GM04504 (cell line): ENCODE measurements at places on chromosomes 4 and X.

- DNase-seq, result no peak
Measured at GRCh38 chr4:27024805-27025204, 164.2 kb downstream of the STIM2 start.

DNA sequence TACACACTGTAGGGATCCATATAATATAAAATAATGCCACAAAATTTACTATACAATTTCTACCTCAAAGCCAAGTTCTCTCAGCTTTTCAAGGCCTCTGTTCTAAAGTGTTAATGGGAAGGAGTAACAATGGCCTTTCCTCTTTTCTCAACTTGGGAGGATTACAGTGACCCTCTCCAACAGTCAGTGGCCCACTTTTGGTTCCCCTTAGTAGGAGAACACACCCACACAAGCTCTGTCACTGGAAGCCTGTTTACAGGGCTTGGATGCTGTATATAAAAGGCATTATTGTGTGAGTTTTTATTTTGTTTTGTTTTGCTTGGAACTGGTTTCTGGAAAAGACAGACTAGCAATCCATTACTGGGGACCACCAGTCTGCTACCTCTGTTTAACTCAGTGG is 1.8 kb downstream of the ARHGEF6 start:
- no peak for DNase-seq

DNA sequence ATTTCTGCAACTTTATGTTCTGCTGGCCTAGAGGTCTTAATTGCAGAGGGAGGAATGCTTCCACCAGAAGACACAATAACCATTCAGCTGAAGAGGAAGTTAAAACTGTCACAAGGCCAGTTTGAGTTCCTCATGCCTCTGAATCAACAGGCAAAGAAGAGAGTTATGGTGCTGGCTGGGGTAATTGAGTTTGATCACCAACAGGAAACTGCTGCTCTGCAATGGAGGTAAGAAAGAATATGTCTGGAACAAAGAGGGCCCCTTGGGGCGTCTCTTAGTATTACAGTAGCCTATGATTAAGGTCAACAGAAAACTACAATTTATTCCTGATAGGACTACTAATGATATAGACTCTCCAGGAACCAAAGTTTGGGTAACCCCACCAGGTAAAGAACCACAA is 744.0 kb downstream of the FSTL5 start:
- DNase-seq, result no peak

- peak; percentile 65 for DNase-seq
Measured at GRCh38 chr4:8315435-8316250, 46.1 kb downstream of the HTRA3 start.

DNA sequence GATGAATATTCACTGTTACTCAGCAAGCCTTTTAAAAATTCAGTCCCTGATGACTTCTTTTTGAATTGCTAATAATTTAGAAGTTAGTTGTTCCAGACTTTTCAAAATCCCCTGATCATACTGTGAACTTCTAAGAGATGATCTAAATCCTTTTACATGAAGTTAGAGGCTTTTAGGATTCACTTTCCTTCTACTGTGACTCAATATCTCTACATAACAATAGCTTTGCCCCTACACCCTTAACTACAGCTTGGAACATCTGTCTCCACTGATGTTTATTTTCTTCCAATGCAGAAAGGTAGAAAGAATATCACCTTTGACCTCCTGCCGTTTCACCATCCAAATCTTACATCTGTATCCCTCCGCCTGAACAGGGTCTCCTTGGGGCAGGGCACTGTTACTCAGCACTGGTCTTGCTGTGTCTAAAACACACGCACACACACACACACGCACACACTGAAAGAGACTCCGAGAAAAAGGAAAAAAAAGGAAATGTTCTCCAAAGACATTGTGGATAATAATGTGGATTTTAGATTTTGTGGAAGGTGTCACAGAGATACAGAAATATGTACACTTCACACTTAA is 111.6 kb upstream of the GPRIN3 start:
- no peak for DNase-seq

DNA sequence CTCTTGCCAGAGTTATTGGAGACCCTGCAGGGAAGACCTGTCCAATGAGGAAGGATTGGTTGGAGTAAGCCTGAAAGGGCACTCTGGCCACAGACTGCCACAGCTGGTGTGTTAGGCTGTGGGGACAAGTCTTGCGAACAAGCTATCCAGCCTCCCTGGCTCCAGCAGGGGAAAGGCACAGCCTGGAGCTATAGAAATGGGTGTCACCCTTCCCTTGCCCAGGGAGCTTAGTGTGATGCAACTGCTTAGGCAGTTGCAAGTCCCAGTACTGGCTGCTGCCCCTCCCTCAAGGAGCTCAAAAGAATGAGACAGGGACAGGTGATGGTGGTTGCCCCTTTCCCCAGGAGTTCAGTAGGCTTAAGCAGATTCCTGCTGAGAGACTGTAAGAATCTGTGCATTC is 165.7 kb upstream of the CT83 start:
- no peak for DNase-seq

- no peak for DNase-seq
Measured at GRCh38 chr4:114287079-114287696, 307.7 kb upstream of the ARSJ start.

- DNase-seq, result peak; percentile 9
Measured at GRCh38 chr4:156138781-156139280, 185.2 kb upstream of the CTSO start.

GRCh38 chrX:44330227-44330626 is 13.2 kb downstream of the EFHC2 start:
- DNase-seq, result no peak

DNA sequence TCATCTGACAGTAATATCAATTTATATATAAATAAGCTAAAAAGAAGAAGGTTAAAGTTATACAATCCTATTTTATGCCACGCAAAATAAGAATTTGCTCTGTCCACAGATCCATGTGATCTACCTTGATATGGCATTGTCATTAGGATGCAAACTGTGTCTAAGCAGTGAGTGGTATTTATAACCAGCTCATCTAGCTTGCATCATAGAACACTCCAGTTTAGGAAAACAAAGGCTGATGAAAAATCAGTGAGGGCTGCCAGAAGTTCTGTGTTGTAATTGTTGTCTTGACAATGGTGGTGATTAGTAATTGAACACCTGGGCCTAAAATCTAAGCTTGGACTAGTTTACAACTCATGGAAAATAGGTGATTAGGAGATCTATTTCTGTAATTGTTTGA is 111.0 kb downstream of the CPE start:
- no peak for DNase-seq

DNA sequence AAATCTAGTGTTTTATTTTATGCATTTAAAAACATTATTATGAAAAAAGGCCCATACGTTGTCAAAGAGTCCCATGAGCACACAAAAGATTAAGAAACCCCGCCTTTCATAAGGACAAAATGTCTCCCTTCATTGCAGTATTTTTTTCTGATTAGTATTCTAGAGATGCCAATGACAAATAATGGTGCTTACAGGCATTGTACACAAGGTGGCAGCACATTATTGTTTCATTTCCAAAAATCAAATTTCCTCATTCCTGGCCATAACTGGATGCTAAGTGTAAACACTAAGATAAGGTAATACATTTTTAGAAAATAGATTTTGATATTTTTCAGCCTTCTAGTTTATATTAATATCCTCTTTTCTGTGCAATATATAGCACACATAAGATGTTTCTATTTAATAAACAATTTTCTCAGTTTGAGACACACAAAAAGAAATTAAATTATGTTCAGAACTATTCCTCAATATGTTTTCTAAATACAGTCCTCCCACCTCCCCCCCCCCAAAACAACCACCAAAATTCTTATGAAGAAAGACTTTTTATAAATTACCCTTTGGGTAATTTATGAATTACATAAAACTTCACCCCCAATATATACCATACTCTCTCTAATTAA is 47.7 kb downstream of the TIGD2 start:
- DNase-seq, result no peak

DNA sequence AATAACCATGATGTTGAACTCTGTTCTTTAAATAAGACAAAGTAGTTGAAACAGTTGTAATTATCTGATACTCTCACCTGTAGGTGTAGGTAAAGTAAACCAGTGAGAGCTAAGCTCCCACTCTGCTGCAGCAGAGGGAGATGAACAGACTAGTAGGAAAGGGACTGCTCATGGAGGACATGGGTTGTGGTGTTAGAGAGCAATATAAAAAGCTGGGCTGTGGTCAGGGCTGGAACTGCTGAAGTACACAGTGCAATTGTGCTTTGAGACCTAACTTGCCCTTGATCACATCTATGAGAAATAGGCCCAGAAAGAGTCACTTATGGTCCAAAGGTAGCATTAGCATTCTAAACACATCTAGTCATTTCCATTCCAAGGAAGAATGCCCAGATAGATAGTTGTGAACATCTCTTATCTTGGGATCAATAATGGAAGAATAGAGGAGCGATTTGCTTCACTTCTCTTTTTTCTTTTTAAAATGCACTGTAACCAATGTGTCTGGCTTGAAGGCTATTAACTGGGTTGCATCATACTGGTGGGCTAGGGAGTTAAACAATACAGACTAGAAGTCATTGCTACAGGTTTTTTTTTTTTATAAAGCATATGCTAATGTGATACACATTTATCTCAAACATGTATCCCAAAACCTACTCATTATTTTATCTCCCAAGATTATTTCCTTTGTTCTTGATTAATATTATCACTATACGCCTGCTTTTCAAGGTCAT is 251.3 kb upstream of the CENPE start:
- no peak for DNase-seq

- DNase-seq, result no peak
Measured at GRCh38 chr4:47251348-47252135, 212.0 kb downstream of the COMMD8 start.

GRCh38 chr4:55173580-55173979 is 48.2 kb upstream of the KDR start:
- no peak for DNase-seq

DNA sequence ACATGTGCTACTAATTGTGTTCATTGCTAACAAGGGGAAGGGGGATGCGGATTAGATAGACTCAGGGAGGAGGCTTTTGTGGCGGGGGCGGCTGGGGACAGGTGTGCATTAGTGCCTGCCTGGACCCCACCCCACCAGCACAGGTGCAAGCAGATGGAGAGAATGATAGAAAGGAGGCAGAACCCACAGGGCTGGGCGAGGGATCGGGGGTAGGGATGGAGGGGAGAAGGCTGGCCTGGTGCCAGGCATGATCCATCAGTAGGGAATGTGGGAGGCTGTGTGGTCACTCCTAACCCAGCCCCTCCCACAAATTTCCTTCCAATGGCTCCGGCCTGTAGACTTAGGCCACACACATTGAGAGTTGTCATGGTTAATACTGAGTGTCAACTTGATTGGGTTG is 30.5 kb upstream of the CRMP1 start:
- no peak for DNase-seq

GRCh38 chr4:2788101-2788500 is 4.8 kb upstream of the SH3BP2 start:
- DNase-seq, result no peak

GRCh38 chrX:79080141-79080540 is 64.3 kb upstream of the GPR174 start:
- no peak for DNase-seq

- DNase-seq, result no peak
Measured at GRCh38 chr4:157280673-157281072, 60.1 kb downstream of the GRIA2 start.
